ENCODE measurements at places on chromosomes 13 and 19.

GRCh38 chr19:17790059-17790780, 4.7 kb upstream of the B3GNT3 start:
- DNase-seq: no peak

DNA sequence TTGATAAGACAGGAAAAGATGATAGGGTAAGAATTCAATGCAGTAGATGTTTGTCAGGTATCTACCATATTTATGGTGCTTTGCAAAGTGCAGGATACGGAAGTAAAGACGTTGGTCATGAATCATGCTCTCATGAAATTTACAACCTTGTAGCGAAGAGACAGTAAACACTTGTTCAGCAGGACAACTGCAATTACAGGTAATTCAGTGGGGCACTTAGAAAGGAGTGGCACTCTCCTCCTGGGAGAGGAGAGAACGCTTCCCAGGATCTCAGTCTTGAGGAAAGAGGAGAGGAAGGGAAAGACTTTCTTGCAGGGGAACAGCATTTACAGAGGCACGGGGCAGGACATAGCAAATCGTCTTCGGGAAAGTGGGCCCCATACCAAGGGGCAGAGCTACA, 46.4 kb downstream of the SOX1 start:
- no peak for DNase-seq

DNA sequence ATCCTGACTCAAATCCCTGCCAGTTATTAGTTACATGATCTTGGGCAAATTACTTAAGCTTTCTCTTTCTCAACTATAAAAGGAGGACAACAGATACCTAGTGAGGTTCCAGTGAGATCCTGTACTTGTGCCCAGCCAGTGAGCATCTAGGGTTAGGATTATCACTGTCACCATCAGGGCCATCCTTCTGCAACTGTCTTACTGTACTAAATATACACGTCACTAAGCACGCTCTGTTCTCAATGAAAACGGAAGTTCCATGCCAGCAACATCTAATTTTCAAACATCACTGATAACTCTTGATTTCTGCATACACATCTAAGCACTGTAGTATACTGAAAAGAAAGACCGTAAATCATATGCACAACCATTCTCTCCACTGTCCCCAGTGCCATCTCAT, 70.0 kb downstream of the FOXO1 start:
- DNase-seq: no peak

DNA sequence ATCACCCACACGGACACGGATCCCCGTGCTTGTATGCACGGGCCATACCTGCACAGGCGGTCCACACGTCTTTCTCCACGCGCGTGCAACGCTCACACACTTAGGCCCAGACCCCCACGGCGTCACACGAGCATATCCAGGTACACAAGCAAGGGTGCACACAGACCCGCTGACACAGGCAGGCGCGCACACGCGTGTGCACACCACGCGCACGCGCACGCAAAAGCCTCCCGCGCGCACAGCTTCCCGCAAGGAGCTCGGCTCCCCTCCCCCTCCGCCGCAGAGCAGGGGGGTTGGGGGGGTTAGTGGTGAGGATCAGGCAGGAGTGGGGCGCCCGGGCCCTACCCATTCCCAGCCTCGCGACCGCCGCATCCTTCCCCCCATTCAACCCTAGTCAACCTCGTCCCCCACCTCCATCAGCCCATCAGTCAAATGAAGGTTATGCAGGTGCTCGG, 407 bp downstream of the RAB3A start:
- DNase-seq: no peak

DNA sequence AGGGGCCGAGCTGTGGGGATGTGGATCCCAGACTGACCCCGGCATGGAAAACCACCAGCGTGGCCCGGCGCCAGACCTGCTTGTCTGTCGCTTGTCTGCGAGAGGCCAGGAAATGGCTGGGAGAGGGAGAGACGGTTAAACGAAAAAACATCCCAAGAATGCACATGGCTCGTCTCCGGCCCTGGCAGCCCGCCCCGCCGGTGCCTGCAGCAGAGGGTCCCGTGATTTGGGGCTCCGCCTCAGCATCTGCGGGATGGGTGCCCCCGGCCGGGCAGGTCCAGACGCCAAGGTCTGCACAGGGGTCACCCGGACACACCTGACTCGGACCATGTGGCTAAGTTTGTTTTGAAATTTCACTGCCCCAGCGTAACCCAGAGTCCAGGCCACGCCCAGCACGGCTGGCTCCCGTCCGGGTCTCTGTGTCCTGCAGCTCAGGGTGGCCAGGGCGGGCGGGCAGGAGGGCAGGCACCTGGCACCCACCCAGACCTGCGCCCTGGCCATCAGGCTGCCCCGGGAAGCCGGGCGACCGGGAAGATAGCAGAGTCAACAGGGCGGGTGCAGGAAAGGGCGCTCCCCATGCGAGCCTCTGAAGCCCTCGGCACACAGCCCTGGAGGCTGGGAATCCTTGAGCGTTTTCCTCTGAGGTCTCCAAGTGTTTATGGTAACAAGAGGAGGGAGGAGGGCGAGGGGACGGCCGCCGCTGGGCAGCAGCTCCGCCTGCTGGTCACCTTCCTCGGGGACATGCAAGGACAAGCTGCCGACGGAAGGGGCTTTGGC, 103.2 kb downstream of the GADD45B start:
- peak; percentile 47 for DNase-seq

- no peak for DNase-seq
Observed at GRCh38 chr13:77714119-77714755, 16.8 kb downstream of the SLAIN1 start.

GRCh38 chr19:920051-920864, 3.1 kb downstream of the KISS1R start:
- DNase-seq: no peak

DNA sequence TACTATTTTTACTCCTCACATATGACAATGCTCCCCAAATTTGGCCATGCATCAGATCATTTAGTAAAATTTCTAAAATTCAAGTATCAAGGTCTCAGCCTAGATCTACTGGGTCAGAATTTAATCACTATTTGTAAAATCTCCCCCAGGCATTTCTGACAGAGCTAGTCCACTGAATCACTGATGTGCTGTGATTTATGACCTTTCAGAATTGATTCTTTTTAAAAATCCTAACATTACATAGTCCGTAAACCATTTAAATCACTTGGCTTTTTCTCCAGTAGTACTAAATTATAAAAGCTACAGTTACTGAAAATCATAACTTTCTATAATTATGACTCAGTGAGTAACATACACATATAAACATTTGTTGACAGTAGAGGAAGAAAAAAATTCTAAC, 92.8 kb upstream of the RAP2A start:
- DNase-seq: no peak

GRCh38 chr13:50587645-50588373, 255.7 kb downstream of the DLEU7 start:
- no peak for DNase-seq
